GM12892 (cell line): ENCODE measurements at places on chromosomes 6 and 20.

DNA sequence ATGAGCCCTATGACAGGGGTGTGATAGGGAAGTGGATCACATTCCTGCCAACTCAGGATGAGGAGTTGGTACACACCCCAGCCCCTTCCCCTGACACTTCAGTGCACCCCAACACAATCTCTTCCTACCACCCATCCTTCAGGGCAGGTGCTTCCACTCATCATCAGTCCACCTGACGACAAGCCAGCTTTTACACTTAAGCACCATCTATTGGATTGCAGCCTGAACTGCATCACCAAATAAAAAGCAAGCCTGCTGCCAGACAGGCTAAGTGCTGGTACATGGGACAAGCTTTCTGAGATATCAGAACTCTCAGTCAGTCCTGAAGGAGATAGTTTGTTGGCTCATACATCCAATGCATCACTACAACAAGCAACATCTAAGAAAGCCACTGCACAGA lies 69.0 kb upstream of the TMEM200A start:
- no peak for DNase-seq

DNA sequence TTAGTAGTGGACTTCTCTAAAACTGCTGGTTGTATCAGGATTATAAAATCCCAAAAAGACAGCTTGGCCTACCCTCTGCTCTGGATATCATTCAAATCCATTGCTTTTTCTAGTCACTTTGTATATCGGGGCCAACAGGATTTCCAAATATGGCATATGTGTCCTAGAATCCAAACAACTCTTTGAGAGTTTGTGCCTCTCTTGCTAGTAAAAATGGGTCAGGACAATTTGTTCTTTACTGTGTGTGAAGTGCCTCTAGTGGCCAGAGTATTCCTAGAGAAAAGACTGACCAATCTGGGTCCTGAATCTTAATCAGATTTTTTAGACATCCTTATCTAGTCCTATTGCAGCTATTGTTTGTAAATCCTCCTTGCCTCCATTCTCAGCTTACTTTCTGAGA lies 33.5 kb upstream of the MANEA start:
- DNase-seq = no peak

- no peak for DNase-seq
Observed at GRCh38 chr6:41277605-41278004, 8.9 kb downstream of the TREM1 start.

GRCh38 chr6:157980288-157981131 lies 1.2 kb upstream of the SYNJ2 start:
- DNase-seq = no peak

- DNase-seq = peak; percentile 44
Observed at GRCh38 chr6:21589352-21590345, 3.9 kb upstream of the SOX4 start.

GRCh38 chr6:167056370-167056769 lies 57.2 kb downstream of the CEP43 start:
- no peak for DNase-seq

GRCh38 chr6:100685747-100686146 lies 195.4 kb downstream of the ASCC3 start:
- DNase-seq = no peak

DNA sequence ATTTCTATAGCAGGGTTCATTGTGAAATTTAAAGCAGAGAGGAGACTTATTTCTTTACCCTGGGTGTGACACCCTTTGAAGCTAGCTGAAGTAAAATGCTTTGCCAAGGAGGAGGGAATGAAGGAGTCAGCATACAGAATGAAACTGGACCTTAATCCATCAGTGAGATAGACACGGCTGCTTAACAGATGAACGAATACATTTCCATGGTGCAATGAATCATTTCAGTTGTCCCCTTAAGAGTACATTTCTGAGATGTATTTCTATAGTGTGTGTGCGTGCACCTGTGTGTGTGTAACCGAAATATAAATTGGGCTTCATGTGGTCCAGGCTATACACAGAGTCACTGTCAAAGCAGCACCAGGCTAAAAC lies 73.8 kb upstream of the CD93 start:
- no peak for DNase-seq

DNA sequence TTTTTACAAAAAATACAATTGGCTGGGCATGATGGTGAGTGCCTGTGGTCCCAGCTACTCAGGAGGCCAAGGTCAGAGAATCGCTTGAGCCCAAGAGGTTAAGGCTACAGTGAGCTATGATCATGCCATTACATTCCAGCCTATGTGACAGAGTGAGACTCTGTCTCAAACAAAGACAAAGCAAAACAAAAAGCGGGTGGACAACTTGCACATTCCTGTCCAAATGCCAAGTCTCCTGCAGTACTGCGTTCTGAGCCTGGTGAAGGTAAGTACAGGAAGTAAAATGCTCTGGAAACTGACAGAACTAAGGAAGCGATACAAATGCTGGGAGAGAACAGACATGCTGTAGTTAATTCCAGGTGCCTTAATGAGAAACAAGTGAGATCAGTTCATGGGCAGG lies 20.4 kb upstream of the TMEM242 start:
- DNase-seq = no peak

DNA sequence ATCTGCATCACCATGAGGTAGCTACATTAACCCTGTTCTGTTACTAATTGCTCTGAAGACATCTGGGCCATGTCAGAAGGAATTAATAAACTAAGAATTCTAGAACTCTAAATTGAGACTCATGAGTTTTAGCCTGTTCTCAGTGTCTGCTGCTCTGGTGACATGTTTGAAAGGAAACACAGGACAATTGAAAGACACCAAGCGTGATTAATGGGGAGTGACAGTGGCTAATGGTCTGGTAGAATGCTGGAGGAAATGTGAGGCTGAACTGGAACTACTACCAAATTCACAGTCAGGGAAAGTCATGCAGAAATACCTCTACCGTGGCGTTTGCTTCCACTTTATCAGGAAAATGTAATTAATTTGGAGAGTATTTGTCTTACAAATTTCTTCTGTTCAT lies 140.0 kb downstream of the TBC1D7 start:
- DNase-seq = no peak

DNA sequence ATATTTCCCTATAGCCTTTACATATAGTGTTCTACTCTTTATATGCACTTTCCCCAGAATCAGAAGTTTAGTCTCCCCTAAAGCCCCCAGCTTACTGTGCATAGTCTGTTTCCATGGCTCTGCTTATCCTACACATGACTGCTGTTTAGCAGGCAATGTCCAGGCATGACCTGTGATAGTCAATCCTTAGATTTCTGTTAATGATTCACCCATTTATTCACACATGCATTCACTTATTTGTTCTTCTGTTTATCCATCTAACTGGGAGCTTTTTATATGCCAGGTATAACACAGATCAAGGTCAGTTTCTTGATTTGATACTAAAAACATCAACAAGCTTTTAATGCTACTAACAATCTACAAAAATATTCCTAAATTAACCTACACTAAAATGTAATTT lies 300.8 kb downstream of the PHF3 start:
- no peak for DNase-seq

GRCh38 chr6:78460711-78461110 lies 406.6 kb upstream of the IRAK1BP1 start:
- no peak for DNase-seq

DNA sequence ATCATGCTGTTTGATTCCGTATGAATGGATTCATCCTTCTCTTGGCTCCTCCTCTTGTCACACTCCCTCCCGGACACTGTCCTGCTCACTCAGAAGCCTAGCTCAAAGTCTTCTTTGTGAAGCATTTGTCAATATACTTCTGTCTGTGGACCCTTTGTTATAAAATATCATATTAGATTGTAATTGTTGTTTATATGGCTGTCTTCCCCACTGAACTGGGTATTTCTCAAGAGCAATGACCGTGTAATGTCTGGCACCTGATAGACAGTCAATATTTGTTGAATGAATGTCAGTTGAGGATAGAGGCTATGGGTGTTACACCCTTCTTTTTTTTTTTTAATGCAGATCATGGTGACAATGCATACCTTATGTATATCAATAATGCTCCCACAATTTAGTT lies 335.3 kb downstream of the SOX4 start:
- DNase-seq = no peak

- no peak for DNase-seq
Observed at GRCh38 chr6:144602523-144603180, 317.5 kb downstream of the UTRN start.

DNA sequence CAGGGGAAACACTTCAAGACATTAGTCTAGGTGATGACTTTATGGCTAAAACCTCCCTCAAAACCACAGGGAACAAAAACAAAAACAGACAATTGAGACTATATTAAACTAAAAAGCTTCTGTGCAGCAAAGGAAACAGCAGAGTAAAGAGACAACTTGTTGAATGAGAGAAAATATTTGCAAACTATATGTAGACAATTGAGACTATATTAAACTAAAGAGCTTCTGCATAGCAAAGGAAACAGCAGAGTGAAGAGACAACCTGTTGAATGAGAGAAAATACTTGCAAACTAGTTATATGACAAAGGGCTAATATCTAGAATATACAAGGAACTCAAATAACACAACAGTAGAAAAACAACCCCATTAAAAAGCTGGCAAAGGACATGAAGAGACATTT lies 136.4 kb downstream of the IBTK start:
- DNase-seq = no peak

- no peak for DNase-seq
Observed at GRCh38 chr6:111978532-111979149, 75.3 kb upstream of the CCN6 start.

DNA sequence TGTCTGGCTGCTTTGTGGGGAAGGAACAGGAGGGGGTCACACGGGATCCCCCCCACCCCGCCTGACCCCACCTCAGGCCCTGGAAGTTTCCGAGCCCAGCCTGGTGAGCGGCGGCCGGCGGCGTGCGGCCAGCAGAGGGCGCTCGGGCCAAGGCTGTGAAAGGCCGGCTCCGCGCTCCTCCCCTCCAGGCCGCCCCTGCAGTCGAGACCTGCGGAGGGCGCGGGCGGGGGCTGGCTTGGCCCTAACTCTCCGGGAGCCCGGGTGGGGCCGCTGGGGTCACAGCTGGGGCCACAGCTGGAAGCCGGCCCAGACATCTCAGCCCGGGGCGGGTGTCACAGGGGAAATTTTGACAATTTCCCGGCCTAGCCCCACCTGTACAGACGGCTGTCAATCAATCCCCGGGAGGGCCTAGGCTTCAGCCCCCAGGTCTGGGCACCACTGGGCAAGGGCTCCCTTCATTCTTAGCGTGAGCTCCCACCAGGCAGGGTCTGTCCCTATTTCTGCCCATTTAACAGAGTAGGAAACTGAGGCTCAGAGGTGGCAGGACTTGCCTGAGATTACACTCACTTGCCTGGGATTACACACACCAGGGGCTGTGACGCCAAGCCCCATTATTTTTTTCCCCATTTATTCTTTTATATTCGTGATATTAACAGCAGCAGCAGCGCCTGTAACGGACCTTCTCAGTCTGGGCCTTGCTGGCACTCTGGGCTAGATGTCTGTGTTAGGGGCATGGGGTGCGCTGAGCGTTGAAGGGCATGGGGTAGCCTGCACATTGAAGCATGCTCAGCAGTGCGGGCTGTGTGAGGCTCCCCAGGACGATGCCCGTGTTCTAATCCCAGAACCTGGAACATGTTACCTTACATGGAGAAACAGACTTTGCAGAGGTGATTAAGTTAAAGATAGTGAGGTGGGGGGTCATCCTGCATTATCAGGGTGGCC lies 23.0 kb downstream of the ZBP1 start:
- DNase-seq = peak; percentile 92

DNA sequence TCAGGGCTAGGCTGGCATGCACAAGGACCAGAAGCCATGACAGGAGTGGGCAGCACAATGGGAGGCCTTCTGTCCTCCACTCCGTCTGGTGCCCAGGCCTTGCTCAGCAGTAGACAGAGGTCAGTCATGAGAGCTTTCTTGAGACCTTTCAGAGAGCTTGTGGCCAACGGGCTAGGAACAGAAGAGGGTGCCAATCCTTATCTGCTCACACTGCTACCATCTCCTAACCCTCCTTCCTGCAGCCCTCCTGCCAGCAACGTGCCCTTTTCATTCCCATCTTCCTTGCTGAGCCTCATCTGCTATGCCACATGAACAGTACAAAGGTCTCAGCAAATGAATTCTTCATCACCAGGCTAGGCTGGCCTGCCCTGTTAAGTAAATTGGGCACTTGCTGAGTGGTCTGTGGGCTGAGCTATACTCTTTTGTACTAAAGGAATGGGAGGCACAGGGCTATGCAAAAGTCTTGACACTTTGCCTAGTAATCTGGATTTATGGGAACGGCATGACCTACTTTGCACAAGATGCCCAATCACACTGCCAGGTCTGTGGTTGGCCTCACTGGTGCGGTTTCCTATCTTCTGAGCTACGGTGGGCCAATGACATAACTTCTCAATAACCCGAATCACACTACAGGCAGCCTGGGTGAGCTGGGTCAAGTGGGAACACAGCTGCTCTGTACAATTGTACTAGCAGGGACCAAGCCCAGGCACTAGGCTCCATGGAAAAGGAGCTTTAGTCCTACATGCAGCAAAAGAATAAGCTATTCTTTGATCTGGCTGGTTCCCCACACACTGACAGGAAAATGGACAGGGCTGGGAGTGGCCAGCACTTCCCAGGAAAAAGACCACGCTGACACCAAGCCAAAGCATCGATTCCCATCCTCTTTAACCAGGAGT lies 47.8 kb downstream of the ELOVL5 start:
- DNase-seq = no peak

GRCh38 chr6:100678027-100678426 lies 203.1 kb downstream of the ASCC3 start:
- DNase-seq = no peak

DNA sequence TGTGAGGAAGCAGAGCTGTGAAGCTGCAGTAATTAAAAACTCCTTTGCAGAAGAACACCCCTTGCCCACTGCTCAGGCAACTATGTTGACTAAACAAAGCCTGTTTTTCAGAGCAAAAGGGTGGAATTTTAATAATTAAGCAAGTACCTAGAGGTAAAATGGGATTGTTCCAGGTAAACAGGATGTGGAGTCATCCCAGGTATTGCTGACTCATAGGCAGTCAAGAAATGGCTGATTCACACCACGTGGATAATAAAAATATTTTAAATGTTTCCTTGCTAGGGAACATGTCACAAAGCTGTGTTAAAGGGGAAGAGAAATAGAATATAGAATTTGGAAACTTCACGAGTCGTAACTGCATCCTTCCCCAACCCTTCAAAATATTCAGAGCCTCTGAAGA lies 491.8 kb downstream of the BTBD3 start:
- DNase-seq = no peak

GRCh38 chr6:10369896-10370295 lies 45.0 kb downstream of the TFAP2A start:
- no peak for DNase-seq

- no peak for DNase-seq
Observed at GRCh38 chr6:108841377-108841855, 6.8 kb upstream of the ARMC2 start.

- no peak for DNase-seq
Observed at GRCh38 chr20:48176139-48176538, 390.9 kb upstream of the SULF2 start.
